ENCODE measurements at places on chromosomes 11 and 22. TPM values are rescaled to one million over a fixed set of nuclear protein-coding genes. Genes with fewer than 3 reads are reported as not detected.

Gene TECTA
- 0.32 TPM for total RNA-seq

Gene ART5
- total RNA-seq, result not detected

Gene TRIM51
- total RNA-seq, result not detected

Gene GTSE1
- 10.0 TPM for total RNA-seq

Gene OTOG
- total RNA-seq, result not detected

Gene PYGM
- total RNA-seq, result 0.44 TPM

Gene PDGFB
- 108 TPM for total RNA-seq

Gene CARD18
- not detected for total RNA-seq

Gene GAL3ST3
- not detected for total RNA-seq

Gene STIP1
- total RNA-seq, result 189 TPM

Gene OR5M10
- not detected for total RNA-seq

Gene NTM
- total RNA-seq, result 0.06 TPM

Gene PKNOX2
- total RNA-seq, result not detected

Gene LBHD1
- 2.8 TPM for total RNA-seq

Gene OR10D3
- total RNA-seq, result not detected

Gene CSF2RB
- total RNA-seq, result 6.5 TPM

Gene ATP6V1E1
- total RNA-seq, result 98.8 TPM

Gene BRMS1
- total RNA-seq, result 64.3 TPM

All from bladder microvascular endothelial cell (primary cell).